Motor neuron (in vitro differentiated cells): ENCODE measurements at places on chromosomes 6 and 20. TPM values are rescaled to one million over a fixed set of nuclear protein-coding genes. Genes with fewer than 3 reads are reported as not detected.

TRDN gene
- total RNA-seq: 0.24 and 0.90 TPM in 2 replicates

PDE10A gene
- 15.3 and 15.9 TPM in 2 replicates for total RNA-seq

MYCT1 gene
- not detected in 2 replicates for total RNA-seq

TGM3 gene
- total RNA-seq: 0.29 TPM in 1 of 2 replicates, not detected in the other

DNA sequence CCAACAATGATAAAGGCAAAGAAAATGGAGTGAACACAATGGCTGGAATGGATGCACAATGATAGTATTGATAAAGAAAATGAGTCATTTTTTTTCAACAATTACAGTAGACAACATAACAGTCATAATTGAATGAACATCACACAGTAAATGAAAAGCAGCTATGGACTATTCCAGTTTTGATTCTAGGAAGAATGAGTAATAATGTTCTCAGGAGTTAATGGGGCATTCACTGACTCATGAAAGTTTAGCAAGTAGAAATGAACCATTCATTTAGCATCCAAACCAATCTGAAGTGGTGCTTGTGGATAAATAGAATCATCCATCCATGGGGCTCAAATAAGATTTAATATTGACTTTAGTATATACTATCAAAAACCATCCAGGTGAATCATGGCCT lies 1029.5 kb upstream of the GJE1 start:
- ATAC-seq: no peak
